NCI-H774 (cell line): ENCODE measurements at places on chromosomes 1 and 21.

DNA sequence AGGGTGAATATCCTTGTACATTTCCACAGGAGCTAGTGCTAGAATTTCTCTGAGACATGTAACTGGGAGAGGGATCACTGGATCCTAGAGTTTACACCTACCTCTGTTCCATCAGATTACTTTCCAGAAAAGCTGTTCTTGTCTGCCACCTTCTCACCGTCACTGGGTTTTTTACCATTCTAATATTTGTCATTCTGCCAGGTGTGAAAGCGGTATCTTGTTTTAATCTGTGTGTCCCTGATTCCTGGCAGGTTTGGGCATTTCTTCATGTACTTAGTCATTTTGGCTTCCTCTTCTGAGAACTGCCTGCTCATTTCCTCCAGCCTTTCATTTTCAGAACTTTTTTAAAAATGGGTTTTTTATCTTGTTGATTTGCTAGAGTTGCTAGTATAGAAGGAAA, 5.1 kb downstream of the PMF1 start:
- DNase-seq: no peak

DNA sequence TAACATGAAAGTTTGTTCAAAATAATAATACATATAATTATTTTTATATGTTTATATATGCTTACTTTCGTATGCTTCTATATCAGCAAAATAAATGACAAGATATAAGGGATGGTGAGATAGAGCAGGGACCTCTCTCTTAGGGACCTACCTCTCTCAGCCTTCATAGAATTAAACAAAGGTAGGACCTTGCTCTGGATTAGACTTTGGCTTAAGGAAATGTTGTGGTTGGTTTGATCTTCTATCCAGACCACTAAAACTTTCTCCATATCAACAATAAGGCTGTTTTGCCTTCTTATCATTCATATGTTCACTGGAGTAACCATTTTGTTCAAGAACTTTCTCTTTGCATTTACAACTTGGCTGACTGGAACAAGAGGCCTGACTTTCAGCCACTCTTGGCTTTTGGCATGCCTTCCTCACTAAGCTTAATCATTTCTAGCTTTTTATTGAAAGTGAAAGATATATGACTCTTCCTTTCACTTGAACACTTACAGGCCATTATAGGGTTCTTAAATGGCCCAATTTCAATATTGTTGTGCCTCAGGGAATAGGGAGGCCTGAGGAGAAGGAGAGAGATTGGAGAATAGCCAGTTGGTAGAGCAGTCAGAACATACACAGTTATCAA, 14.4 kb downstream of the FRRS1 start:
- no peak for DNase-seq

DNA sequence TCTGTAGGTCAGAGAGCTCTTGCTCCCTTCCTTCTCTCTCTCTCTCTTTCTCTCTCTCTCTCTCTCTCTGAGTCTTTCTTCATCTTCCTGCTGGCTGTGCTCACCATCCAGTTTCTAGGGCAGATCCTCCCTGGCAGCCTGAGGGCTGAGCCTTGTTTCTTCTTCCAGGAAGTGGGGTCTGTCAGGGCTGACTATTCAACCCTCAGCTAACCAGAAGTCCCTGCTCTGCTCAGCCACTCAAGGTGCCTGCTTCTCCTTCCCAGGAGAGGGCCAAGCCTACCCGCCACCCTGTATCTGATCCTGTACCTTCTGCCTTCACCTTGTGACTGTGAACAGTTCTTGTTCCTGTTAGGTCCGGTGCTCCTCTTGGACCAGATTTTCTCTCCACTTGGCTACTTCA, 107.6 kb upstream of the ETV3 start:
- DNase-seq: no peak

- no peak for DNase-seq
Observed at GRCh38 chr1:38093569-38094520, 47.3 kb upstream of the POU3F1 start.

GRCh38 chr1:231515748-231516147, 12.7 kb upstream of the TSNAX start:
- DNase-seq: no peak
